Stimulated activated CD4-positive, alpha-beta T cell treated with anti-CD3 and anti-CD28 coated beads, Interleukin-4, amount 100 ng/mL, for 4 hours (primary cell): ENCODE measurements at places on chromosomes 6 and 20.

GRCh38 chr6:108654465-108655106 lies 93.9 kb downstream of the FOXO3 start:
- no peak for DNase-seq

GRCh38 chr6:168280899-168281245 lies 38.7 kb downstream of the DACT2 start:
- no peak for DNase-seq

DNA sequence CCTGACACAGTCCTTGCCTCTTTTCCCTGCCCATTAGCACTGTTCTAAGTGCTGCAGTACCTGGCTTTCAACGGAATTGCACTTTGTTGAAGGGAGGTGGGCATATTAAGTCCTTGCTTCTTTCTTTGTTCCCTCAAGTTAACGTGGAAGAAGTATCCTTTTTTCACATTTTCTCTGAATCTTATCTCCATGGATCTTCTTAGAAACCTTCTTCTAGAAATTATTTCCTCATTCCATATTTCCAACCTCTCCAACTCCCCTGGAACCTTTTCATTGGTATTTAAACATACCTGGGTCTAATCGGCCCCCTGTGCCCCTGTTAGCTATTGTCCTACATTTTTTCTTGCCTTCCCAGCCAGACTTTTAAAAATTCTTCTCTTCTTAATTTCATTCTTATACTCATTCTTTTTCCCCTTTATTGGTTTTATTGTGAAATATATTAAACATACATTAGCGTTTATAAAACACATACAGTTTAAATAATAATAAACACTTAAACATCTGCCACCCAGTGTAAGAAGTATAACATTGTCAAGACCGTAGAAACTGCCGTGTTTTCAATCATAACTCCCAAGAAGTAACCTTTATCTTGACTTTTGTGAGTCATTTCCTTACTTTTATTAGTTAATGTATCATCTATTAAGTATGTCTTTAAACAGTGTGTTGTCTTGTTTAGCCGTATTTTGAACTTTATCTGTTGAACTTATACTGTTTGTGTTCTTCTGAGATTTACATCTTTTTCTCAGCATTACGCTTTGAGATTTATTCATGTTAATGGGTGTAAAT lies 118.2 kb downstream of the CDKAL1 start:
- DNase-seq, result no peak

DNA sequence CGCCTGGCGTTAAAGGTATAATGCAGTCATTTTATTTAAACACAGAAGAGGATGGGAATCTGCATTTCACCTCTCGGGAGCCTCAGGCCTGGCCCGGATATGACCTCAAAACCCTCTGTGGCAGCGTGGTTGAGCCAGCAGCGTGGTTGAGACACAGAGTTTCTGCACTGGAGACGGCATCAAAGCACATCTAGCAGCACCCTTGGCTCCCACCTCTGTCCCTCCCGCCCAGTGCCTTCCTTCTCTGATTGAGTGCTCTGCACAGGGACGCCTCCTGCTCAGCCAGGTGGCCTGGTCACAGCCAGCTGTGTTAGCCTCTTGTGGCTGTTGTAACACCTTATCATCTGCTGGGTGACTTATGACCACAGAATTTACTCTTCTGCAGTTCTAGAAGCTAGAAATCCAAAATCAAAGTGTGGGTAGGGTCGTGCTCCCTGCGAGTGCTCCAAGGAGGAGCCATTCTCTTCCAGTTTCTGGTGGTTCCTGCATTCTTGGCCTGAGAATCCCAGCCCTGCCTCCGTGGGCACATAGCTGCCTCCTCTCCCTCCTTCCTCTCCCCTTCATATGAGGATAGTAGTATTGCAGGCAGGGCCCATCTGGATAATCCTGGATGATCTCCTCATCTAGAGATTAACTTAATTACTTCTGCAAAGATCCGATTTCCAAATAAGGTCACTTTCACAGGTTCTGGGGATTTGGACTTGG lies 156.7 kb downstream of the SYCP2 start:
- no peak for DNase-seq

- no peak for DNase-seq
Measured at GRCh38 chr6:32105433-32105832, 3.7 kb downstream of the TNXB start.

GRCh38 chr6:32092760-32093497 lies 16.2 kb downstream of the TNXB start:
- no peak for DNase-seq

- DNase-seq, result no peak
Measured at GRCh38 chr20:25150016-25150415, 45.5 kb upstream of the ENTPD6 start.

- DNase-seq, result no peak
Measured at GRCh38 chr20:36582821-36583220, 9.4 kb downstream of the TGIF2 start.

DNA sequence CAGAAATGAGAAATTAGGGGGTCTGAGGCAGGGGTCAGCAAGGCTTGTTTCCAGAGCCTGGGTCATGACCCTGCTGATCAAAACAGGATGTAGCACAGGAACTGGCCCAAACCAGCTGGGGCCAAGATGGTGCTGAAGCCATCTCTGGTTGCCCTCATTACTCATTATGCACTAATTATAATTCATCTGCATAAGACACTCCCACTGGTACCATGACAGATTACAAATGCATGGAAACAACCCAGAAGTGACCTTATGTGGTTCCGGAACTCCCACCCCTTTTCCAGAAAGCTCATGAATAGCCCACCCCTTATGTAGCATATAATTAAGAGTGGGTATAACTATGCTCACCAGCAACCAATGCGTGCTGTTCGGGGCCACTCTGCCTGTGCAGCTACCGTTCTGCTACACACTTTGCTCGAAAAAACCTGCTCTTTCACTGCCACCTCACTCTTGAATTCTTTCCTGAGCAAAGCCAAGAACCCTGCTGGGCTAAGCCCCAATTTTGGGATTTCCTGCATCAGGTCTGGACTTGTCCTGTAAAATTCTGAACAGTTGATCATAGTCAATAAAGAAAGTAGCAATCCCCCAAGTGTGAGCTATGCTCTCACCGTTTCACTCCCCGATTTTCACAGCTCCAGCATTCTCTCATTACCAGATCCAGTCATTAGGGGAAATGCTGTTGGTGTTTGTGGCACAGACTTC lies 122.3 kb downstream of the WDR27 start:
- no peak for DNase-seq

DNA sequence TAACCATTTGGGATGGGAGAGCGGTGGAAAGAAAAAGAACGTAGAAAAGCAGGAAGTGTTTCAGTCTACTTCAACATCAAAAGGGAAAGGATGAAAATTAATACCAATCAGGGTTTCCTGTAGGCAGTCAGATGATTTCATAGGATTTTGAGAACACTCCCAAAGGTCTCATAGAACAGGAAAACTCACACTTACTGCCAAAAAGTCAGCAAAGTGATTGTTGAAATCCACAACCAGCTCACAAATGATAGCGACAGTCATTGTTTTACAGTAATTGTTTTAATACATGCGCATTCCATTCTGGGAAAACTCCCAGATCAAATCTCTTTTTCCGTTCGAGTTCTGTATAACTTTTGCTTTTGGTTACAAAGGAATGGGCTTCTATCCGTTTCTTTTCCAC lies 5.3 kb upstream of the CNKSR3 start:
- DNase-seq, result no peak

- DNase-seq, result no peak
Measured at GRCh38 chr20:51331481-51331880, 211.0 kb downstream of the NFATC2 start.

- DNase-seq, result no peak
Measured at GRCh38 chr20:11453430-11453829, 464.3 kb upstream of the BTBD3 start.
